ENCODE measurements at places on chromosomes 1 and 21.

- no peak for DNase-seq
These were observed 238.1 kb downstream of the LRRC40 start for GRCh38 chr1:69967245-69967766.

- DNase-seq: no peak
These were observed 99.4 kb upstream of the TLR5 start for GRCh38 chr1:223242382-223242955.

GRCh38 chr1:115717541-115717940, 51.0 kb downstream of the CASQ2 start:
- peak; percentile 10 for DNase-seq

DNA sequence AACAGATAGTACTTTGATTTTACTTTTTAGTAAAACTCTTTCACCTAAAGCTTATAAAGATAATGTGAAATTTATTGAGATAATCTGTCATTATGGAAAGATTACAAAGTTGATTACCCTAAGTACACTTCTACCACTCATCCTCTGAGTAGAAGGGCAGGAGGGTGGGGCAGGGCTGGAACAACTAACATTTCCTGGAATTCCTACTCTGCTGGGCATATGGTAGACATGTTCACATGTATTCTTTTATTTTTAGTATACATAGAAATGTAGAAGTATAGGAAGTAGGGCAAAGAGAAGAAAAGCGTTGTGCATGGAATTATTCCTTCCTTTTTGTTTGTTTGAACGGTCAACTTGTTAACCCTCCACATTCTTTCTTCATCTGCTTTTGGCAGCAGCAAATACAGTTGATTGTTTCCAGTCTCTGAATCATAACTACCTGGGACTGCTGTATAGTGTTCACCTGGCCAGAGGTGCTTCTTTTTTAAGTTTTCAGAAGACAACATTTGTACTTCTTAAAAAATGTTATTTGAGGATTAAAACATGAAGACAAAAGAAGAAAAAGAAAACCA, 85.1 kb downstream of the POU2F1 start:
- no peak for DNase-seq

DNA sequence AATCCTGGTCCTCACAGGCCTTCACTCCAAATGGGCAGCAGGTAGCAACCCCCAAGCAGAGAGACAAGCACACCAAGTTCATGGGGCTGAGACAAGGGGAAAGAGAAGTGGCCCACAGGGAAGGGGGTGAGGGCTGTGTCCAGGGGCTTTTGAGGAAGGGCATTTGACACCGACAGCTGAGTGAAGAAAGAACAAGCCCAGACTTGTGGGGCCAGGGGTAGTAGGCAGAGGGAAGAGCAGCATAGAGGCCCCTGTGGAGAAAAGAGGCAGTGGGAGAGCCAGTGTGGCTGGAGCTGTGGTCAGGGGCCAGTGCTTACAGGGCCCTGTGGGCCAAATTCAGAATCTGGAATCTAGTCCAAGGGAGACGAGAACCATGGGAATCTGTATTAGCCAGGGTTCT, 85.4 kb downstream of the IGSF21 start:
- DNase-seq: no peak

DNA sequence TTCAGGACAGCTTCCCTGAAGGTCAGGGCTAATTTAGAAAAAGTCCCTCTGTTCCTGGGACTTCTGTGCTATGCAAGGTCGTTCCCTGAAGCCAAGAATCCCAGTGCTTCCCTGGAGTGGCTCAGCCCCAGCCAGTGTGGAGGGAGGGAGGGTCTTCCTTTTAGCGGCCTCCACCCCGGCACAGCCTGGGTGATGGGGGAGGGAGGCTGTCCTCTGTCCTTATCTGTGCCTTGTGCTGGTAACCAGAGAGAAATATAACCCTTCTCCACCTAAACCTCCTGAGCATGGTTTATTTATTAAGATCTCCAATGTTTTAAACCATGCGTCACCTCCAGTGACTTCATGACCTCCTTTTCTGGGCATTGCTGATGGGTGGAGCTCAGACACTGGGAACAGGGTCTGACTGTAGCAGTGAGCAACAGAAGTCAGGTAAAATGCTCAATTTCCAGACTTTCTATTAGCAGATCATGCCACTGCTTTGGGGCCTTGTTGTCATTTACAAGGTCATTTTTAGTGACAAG, 157.1 kb downstream of the DSCAM start:
- DNase-seq: no peak

- no peak for DNase-seq
These were observed 150.7 kb downstream of the SETD4 start for GRCh38 chr21:35909456-35910223.

- DNase-seq: peak; percentile 50
These were observed 441 bp downstream of the FUBP1 start for GRCh38 chr1:77978293-77978968.

GRCh38 chr1:65027666-65028358, 61.5 kb upstream of the JAK1 start:
- no peak for DNase-seq

- no peak for DNase-seq
These were observed 49.9 kb upstream of the BCL10 start for GRCh38 chr1:85326336-85326735.

- DNase-seq: no peak
These were observed 51.7 kb downstream of the PBX1 start for GRCh38 chr1:164610538-164611222.

DNA sequence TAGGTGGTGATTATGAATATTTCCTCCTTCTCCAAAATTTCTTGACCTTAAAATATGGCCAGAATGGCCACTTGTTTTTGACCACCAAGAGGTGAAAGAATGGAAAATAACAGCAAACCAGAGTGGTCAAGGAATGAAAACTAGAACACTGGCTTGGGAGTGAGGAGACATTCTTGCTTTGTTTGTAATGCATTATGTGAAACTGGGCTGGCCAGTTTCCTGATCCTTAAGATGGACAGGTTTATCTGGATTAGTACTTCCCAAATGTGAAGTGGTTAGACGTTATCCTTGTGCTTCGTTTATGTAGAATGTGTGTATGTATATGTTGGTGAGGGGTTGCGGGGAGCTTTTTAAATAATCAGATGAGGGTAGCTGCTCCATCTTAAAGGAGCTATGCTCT, 12.8 kb downstream of the PLA2G4A start:
- DNase-seq: no peak

DNA sequence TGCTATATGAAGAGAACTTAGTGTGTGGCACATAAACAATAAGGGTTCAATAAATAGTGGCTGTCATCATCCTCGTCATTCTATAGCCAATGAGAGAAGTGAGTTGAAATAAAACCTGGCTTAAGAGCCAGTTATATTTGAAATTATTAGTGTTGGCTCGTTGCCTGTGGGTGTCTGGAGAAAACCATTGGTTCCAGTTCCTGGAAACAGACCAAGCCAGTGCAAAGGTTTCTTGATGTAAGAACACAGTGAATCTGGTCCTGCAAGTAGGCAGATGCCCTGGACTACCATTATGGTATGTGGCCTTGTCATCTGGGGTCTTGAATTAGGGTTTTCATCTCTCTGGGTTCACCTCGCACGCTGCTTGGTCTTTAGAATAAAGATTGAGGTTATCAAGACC, 43.3 kb downstream of the URB2 start:
- no peak for DNase-seq

- DNase-seq: no peak
These were observed 15.4 kb downstream of the ZNHIT6 start for GRCh38 chr1:85692730-85693314.

Data from stimulated activated CD4-positive, alpha-beta T cell treated with anti-CD3 and anti-CD28 coated beads, Interleukin-12 subunit alpha, Interleukin-12 subunit beta, amount 100 ng/mL, for 4 hours (primary cell).